ENCODE measurements at places on chromosomes 11 and 22. TPM values are rescaled to one million over a fixed set of nuclear protein-coding genes. Genes with fewer than 3 reads are reported as not detected.

DNA sequence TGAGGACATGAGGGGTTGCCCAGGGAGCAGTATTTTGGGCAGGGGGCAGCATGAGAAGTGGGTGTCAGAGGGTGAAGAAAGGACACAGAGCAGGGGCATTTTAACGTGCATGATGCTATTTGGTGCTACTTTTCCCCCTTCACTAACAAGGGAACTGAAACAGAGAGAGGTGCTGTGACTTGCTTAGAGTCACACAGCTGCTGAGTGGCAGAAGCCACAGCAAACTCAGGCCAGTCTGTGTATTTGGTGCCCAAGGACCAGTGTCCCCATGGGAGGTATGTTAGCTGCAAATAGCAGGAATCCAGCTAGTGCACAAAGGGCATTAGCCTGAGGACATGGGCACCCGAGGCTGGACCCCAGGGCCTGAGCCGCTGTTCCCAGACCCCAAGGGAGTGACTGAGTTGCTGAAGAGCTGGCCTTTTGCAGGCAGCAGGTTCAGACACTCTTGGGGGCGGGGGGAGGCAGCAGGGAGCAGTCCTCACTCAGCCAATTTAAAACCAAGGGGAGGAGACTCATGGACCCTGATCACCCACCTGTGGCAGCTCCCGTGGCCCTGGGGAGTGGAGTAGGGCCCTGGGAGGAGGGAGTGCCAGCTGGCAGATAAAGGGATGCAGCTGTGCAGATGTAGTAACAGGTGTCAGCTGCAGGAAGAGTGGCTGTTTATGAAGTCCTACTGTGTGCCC lies 14.6 kb downstream of the PARVG start:
- no peak for DNase-seq

- no peak for DNase-seq
These were observed 1.1 kb downstream of the SCGB1A1 start for GRCh38 chr11:62419943-62420342.

- DNase-seq, result peak; percentile 21
These were observed 316.0 kb upstream of the MTNR1B start for GRCh38 chr11:92653454-92653853.

DNA sequence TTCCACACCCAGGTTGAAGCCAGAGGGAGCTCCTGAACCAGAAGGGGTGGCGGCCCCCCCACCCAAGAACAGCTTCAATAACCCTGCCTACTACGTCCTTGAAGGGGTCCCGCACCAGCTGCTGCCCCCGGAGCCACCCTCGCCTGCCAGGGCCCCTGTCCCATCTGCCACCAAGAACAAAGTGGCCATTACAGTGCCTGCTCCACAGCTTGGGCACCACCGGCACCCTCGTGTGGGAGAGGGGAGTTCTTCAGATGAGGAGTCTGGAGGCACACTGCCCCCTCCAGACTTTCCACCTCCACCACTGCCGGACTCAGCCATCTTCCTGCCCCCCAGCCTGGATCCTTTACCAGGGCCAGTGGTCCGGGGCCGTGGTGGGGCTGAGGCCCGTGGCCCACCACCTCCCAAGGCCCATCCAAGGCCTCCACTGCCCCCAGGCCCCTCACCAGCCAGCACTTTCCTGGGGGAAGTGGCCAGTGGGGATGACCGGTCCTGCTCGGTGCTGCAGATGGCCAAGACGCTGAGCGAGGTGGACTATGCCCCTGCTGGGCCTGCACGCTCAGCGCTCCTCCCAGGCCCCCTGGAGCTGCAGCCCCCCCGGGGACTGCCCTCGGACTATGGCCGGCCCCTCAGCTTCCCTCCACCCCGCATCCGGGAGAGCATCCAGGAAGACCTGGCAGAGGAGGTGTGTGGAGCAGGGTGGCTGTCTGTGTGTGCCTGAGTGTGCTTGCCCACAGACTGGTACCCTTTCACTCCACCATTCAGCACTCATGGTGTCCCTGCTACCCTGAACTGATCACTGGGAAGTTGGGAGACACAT lies 6.7 kb downstream of the PHOX2A start:
- peak; percentile 74 for DNase-seq

GRCh38 chr22:49460592-49461281 lies 366.9 kb downstream of the BRD1 start:
- DNase-seq, result no peak

The TEX12 gene
- polyA plus RNA-seq, result 0.15 TPM

The OR5B21 gene
- not detected for polyA plus RNA-seq

The RFPL1 gene
- polyA plus RNA-seq, result not detected

The SLC25A18 gene
- 0.02 TPM for polyA plus RNA-seq
